ENCODE measurements at places on chromosomes 1 and 21. TPM values are rescaled to one million over a fixed set of nuclear protein-coding genes. Genes with fewer than 3 reads are reported as not detected.

MXRA8 gene
- 31.1 TPM for total RNA-seq

CHRM3 gene
- total RNA-seq = 14.6 TPM

TCHHL1 gene
- not detected for total RNA-seq

VSIG8 gene
- not detected for total RNA-seq

- H3K27ac ChIP-seq = no peak overlapping the region
- no peaks in the 10 kb centered on the region for H3K4me1 ChIP-seq
- no peak overlapping the region for H3K4me3 ChIP-seq
- no peaks in the 10 kb centered on the region for H3K36me3 ChIP-seq
- no peaks in the 10 kb centered on the region for H3K27me3 ChIP-seq
These were observed 66.9 kb upstream of the KCND3 start for GRCh38 chr1:112056354-112056753.

- no peaks in the 10 kb centered on the region for H3K27me3 ChIP-seq
- H3K4me3 ChIP-seq = no peak overlapping the region
- DNase-seq = peak; percentile 35
- H3K27ac ChIP-seq = no peak overlapping the region
- H3K36me3 ChIP-seq = no peaks in the 10 kb centered on the region
These were observed 39.5 kb downstream of the XCL2 start for GRCh38 chr1:168504064-168504837.

DNA sequence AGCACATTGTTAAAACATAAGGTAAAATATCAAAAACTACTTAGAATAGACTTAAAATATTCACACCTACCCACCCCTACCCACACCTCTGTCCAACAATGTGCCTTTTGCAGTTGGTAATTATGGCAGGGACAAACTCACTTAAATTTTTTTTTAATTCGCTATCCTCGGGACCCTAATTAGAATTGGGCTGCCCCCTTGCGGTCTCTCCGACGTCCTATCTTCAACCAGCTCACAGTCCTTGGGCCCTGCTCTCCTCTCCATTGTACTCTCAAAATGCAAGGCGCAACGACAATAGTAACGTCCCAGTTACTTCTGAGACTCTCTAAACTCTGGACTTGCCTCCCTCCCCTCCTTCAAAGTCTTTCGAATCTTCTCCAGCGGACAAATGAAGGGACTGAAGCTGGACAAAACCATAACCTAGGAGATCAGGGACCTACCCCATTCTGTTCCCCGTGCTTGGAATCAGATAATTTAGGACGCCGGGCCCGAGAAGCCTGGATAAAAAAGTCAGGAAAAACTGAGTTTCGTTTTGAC lies 1.1 kb upstream of the CIART start:
- H3K27me3 ChIP-seq = no peaks in the 10 kb centered on the region
- H3K36me3 ChIP-seq = no peaks in the 10 kb centered on the region
- peak overlapping the region; percentile 82 for H3K27ac ChIP-seq
- peaks cover 15% of the 10 kb centered on the region for H3K4me1 ChIP-seq
- peak overlapping the region; percentile 23 for H3K4me3 ChIP-seq
- peak; percentile 78 for DNase-seq

GRCh38 chr1:89060091-89060490 lies 4.9 kb downstream of the GBP1 start:
- H3K36me3 ChIP-seq = no peaks in the 10 kb centered on the region
- no peak for DNase-seq
- H3K4me3 ChIP-seq = no peak overlapping the region
- peaks cover 5% of the 10 kb centered on the region for H3K4me1 ChIP-seq
- no peak overlapping the region for H3K27ac ChIP-seq

- DNase-seq = no peak
- no peaks in the 10 kb centered on the region for H3K36me3 ChIP-seq
- H3K4me1 ChIP-seq = no peaks in the 10 kb centered on the region
These were observed 77.7 kb downstream of the MAP3K7CL start for GRCh38 chr21:29208044-29208681.
